Stimulated activated CD8-positive, alpha-beta memory T cell treated with anti-CD3 and anti-CD28 coated beads, Interleukin-4, amount 100 ng/mL, for 1 hour (primary cell): ENCODE measurements at places on chromosomes 16 and 17.

- no peak for DNase-seq
These were observed 590.3 kb upstream of the GOT2 start for GRCh38 chr16:59324462-59324861.

- no peak for DNase-seq
These were observed 1.1 kb downstream of the DCUN1D3 start for GRCh38 chr16:20899071-20899470.

DNA sequence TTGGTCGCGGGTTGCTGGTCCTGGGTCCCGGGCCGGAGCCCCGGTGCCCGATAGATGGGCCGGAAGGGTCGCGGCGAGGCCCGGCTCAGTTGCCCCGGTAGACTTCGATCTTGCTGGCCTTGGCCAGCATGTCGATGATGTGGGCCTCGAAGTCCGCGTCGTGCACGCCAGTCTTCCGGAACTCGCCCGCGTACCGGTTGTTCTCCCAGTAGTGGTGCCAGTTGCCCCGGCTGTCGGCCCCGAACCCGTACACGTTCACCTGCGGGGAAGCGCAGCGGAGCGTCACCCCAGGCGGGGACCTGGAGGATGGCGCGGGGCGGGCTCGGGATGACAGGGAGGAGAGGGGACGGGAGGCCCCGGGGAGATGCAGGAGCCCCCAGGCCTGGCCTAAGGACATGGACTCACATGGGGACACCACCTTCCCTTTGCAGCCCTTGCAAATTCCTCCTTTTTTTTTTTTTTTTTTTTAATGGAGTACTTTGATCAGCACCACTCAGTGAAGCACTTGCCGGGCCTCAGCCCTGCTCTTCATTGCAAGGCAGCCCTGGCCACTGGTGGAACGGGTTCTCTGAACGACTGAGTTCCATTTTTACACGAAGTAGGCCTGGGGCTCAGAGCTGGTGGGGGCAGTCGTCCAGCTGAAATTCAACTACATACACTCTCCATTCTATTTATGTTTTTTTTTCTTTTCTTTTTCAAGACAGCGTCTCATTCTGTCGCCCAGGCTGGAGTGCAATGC lies 35.1 kb downstream of the DDX19A start:
- no peak for DNase-seq

- DNase-seq: no peak
These were observed 32.3 kb downstream of the CHD9 start for GRCh38 chr16:53087101-53087500.

DNA sequence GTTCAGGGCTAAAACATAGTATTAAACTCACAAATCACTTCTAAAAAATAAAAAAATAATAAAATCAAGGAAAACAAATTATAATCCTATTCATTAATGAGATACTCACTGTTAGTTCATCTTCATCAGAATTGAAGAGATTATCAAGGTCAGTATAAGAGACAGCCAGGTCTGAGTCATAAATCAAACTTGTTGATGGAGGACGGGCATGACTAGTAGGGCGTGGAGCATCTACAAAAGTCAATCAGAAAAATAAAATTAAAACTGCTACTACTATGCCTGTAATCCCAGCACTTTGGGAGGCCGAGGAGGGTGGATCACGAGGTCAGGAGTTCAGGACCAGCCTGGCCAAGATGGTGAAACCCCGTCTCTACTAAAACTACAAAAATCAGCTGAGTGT lies 59.1 kb upstream of the INTS2 start:
- no peak for DNase-seq

- DNase-seq: no peak
These were observed 17.2 kb downstream of the GINS3 start for GRCh38 chr16:58409316-58409973.

GRCh38 chr17:66549311-66549704 lies 246.9 kb downstream of the PRKCA start:
- no peak for DNase-seq

GRCh38 chr16:13414154-13414553 lies 505.8 kb upstream of the ERCC4 start:
- DNase-seq: no peak

DNA sequence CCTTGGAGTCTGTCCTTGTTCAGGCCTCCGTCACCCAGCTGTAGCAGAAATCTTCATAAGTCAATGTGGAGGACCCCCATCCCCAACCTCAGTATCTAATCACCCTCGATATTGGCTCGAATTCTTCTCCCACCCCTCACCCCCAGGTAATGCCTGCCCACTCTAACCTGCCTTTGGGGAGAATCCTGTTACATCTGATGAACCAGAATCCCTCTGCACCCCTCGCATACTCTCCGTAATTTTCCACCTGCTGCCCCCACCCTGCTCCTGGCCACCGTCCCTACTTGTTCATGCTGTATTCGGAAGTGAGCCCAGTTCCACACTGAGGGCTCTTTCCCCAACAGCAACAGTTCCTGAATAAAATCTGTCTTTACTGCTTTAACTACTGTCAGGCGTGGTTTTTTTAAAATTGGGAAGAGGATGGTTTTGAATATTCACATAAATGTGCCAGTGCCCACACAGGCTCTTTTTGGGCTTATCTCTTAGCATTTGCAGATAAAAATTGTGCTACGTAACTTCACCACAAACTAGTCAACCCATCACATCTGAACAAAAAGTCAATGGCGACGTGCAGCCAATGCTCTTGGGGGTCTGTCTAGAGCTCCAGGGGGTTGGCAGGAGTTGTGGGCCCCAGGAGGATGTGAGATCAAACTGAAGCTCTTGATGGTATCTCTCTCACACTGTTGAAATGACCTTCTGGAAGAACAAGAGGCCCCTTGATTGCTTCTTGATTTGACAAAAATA lies 73.7 kb downstream of the NETO2 start:
- no peak for DNase-seq
